ENCODE measurements at places on chromosomes 12 and 14.

- DNase-seq: no peak
Observed at GRCh38 chr12:92743026-92743425, 40.2 kb downstream of the PLEKHG7 start.

DNA sequence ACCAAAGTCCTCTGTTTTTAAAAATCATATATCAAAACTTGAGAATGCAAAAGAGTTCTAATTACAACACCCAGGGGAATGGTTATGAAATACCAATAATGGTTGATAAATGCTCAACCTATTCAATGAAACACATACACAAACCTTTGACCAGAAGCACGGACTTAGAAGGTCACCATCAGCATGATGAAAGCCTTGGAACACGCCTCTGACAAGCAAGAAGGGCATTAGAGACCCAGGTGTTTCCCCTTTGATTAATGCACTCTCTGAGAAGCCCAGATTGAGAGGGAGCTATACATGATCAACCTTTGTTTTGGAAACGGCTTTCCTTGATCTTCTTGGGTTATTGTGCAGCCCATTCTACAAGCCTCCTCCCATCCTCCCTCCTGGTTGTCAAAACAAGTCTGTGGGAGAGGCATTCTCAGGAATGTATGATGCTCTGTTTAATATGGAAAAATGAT, 69.0 kb downstream of the ZFP36L1 start:
- no peak for DNase-seq

GRCh38 chr14:104334424-104335161, 196.2 kb downstream of the KIF26A start:
- DNase-seq: no peak

GRCh38 chr14:60768602-60769001, 34.0 kb downstream of the MNAT1 start:
- DNase-seq: no peak

GRCh38 chr12:21751517-21751916, 23.0 kb downstream of the KCNJ8 start:
- DNase-seq: no peak

DNA sequence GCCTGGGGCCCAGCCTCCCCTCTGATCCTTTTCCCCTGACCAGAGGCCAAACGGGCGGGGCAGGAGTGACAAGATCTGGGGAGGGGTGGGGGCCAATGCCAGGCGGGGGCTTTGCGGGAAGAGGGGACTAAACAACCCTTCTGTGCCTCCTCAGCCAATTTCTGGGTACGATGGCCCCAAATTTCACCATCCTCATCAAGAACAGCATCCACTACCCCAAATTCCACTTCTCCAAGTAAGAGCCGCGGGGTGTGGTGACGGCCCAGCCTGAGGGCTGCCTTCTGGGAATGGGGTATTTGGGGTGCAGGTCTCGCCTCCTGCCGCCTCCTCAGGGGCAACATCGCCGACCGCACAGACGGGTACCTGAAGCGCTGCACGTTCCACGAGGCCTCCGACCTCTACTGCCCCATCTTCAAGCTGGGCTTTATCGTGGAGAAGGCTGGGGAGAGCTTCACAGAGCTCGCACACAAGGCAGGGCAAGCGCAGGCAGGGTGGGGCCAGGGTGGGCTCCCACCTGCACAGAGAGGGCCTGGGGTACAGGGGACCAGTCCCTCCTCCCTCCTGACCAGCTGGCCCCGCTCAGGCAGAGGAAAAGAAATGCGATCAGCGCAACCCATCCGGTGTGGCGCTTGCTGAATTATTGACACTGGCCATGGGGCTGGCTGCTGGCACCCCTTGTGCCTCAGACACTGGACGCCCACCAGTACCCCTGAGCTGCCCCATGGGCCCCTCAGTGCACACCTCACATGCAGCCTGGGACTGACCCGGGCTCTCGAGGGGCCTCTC, 1.7 kb downstream of the P2RX2 start:
- DNase-seq: no peak

DNA sequence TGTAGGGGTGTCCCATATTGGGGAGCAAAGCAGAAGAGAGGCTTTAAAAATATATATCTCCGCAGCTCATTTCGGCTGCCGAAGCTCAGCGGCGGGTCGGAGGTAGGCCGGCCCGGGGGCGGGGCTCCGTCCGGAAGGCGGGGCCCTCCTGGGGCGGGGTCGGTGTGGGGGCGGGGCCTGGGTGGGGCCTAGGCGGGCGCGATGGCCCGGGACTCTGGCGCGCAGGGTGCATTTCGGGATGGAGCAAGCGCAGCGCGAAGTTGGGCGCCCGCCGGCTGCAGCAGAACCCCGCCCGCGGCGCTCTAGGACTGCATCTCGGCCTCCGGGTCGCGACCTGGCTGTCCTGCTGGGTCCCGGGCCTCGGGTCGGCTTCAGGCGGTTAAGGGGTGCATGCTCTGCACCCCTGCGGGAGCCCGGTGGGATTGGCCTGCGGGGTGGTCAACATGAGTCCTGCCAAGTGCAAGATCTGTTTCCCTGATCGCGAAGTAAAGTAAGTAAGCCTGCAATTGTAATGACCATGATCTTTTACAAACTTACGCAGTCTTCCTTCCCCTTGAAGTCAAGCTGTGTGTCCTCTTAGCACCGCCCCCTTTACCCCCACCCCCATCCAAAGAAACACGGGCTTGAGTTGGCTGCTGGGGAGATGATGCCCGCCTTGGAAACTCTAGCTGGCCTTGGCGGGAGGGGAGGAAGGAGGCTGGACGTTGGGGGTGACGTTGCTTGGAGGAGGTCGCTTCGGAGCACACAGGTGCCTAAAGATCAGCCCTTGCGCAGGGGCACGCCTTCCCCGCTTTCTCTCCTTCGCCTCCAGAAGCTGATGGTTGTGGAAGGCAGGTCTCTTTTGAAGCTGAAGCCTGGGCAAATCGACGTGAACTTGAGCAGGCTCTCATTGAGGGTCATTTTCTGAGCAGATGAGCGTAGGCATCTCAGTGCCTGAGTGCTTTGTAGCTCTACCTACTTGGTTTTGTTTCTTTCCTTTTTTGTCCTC, 38.4 kb downstream of the ACACB start:
- DNase-seq: peak; percentile 64

DNA sequence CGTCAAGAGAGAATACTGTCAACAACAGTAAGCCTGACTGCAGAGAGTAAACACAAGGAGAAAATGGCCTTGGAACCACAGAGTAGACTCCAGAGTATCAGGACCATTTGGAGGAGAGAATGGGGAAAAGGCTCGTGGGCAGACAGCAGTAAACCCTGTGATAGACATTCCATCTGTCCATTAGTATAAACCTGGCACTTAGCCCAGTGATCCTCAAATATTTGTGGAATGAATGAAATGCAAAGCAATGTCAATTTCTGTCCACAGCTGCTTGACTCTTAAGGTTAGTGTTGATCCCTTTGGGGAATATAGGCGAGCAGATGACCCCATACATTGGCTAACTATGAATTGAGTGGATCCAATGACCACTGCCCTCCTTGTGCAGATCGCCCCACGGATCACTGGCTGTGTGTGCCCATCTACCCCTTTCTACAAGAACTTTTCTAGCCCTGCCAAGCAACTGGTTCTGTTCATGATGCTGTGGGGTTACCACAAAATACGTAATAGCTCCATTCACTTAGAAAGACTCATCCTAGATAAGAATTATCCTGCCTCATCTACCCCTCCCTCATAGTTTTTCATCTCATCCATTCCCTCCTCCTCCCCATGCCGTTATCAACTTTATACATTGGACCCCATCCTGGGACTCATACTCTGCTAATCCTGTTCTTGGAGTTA, 846.8 kb downstream of the NRXN3 start:
- no peak for DNase-seq

DNA sequence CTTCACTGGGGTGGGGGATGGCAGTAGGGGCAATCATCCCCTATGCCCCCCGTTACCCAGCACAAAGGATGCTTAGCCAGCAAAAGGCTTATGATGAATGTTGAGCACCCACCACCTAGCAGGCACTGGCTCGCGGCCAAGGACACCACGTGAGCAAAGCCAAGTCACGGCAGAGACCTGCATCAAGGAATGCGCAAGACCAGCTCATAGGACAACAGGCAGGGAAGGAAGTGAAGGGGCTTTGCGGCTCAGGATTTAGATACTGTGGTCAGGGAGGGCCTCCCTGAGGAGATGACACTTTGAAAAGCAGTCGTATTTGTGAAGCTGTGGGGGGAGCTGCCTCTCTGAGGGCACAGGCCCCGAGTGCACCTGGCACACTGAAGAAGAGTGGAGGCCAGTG, 32.8 kb downstream of the SH2B3 start:
- DNase-seq: peak; percentile 68

DNA sequence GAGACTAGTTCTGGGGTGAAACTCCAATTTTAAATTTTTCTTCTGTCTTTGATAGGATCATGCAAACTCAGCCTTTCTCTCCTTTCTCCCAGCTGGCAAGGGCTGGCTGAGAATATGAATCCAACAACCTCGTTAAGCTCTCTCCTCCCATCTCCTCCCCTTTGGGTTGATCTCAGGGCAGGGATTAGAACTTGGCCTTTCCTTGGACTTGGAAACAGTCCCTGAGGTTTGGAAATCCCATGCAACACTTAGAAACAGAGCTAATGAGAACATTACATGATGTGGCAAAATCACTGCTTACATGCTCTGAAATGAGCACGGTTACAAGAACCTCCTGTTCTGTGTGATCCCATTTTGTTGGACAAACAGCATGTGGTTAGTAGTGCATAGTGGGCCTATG, 31.6 kb downstream of the ACACB start:
- DNase-seq: no peak

DNA sequence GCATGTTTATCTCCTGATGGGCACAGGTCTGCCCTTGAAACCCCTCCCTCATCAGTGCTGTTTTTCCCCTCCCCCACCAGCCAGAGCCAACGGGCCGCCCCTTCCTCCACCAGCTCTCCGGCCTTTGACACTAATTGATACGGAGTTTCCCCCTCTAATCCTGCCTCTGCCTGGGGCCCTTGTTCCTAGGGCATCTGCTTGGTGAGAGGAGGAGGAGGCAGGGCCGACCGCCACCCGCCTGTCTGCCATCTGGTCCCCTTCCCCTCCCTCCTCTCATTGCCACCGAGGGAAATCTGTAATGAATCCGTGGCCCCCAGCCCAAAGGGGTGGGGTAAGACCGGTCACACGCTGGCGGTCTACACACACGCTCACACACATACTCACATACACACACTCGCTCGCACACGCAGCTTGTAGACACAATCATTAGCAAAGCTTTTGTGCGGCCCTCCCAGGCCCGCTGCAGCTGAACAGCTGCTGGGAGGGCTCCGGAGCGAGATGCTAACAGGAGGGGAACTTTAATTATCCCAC, 27.4 kb downstream of the SRRM4 start:
- DNase-seq: no peak

DNA sequence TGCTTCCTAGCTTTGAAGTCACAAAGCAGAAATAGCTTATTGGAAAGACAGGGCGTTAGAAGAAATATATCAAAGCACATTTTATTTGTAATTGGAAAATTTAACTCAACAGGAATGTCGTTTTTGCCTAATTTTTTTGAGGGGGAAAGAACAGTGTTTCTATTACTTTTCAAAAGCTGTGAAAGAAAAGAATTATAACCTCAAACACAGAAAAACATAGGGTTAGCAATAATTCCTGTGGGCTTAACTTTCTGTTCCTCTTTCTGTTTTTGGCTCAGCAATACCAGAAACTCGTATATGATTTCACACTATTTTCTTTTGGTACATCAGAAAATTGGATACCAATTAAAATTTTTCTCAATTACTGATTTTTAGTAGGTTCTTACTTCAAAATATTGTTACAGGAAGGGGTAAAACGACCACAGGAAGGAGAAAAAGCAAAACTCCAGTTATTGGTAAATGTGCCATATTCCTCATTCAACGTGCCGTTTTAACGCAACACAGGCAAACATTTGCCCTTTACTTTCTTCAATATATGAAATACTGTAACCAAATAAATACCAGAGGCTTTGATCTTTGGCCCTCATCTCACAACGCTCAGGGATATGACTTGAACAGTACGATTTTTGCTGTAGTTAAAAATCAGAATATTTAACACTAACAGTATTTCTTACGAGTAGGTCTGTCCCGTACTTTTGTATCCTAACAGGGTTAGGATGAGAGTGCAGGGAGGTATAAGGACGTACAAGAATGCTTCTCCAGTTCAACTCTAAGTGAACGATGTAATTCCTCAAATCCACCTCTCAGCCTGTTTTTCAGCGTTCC, 1.3 kb upstream of the RNU6-7 start:
- no peak for DNase-seq

GRCh38 chr12:87848248-87848868, 180.8 kb downstream of the C12orf50 start:
- no peak for DNase-seq

DNA sequence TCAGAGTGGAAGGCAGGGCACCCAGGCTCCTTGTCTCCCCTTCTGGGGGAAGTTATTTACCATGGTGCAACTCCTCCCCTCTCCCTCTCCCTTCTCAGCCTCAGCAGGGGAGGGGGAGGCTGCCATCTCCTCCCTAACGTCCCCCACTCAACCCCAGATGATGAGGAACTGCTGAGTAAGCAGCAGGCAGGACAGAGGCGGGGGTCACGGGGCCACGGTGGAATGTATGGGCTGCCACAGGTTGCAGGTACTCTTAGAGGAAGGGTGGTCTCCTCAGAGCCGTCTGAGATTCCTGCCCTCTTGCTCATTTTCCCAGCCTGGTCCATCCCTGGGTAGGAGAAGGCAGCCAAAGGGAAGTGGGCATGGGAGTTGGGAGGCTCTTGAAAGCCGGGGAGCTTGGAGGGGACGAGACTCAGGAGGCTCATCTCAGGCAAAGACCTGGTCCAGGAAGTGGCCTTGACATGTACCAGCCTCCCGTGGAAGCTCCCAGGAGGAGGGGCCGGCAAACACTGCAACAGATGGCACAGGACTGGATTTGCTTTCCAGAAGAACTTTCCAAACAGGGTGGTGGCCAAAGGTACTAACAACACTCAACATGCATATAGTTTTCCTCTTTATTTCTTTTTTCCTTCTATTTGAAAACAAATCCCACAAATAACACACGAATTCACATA, 19.0 kb downstream of the RIN3 start:
- DNase-seq: no peak

DNA sequence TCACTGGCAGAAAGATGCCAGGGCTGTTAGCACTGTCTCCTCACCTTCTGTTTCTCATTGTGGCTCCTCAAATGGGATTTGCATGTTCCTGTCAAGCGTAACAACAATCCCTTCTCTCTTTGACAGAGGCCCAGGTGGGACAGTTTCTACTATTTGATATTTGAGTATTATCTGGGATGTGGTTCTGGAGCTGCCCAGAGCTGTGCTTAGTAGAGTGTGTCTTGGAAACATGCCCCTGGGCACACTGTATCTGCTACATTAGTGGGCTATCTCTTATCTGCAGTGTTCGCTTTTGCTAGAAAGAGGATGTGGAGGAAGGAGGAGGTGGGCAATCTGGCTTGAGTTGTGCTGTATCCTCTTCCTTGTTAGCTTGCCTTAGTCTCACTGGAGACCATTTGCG, 3.8 kb upstream of the ACADS start:
- DNase-seq: no peak

DNA sequence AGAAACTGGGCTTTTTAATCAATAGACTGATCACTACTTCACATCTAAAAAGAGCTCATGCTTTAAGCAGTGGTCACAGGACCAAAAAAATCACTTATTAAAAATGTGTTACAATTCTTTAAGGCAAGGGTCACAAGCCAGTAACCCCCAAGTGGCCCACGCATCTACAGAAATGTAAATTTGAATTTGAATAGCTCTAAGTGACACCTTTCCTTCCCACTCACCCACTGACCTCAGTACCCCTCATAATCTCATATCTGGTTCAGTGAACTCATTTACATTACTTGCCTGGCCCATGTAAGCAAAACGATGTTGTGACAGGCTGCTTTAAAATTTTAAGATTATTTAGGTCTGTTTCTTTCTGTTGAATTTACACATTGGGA, 27.4 kb downstream of the NELL2 start:
- no peak for DNase-seq

All from activated gamma-delta T cell treated with anti-CD3 and anti-CD28 coated beads, Interleukin-2, amount 50 U/mL, for 16 hours (primary cell).